ENCODE measurements at places on chromosomes 5 and 9.

DNA sequence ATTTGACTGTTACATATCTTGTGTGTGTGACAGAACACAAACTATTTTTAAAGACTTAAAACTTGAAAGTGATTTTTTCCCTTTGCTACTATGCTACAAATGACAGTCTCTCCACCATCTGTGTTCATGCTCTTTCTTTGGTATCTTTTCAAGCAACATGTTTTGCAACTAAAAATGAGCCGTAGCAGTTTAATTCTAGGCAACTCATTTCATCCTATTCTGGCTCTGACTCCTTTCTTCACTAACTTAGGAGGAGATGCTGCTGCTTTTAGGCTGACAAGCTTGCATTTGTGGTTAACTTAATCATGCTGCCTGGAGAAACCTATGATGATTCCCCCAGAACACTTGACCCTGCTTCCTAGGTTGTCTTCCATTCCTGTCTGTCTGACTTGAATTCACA lies 100.6 kb downstream of the HACD4 start:
- DNase-seq, result no peak

- no peak for DNase-seq
Observed at GRCh38 chr9:1916655-1917054, 98.5 kb upstream of the SMARCA2 start.

- no peak for DNase-seq
Observed at GRCh38 chr5:35248843-35249780, 18.8 kb upstream of the PRLR start.

GRCh38 chr5:40841068-40841805 lies at the start of gene CARD6:
TSS of gene CARD6 (plus strand) at chr5:40841367. CDS start at chr5:40841383, 16 bp downstream.
- no peak for DNase-seq

DNA sequence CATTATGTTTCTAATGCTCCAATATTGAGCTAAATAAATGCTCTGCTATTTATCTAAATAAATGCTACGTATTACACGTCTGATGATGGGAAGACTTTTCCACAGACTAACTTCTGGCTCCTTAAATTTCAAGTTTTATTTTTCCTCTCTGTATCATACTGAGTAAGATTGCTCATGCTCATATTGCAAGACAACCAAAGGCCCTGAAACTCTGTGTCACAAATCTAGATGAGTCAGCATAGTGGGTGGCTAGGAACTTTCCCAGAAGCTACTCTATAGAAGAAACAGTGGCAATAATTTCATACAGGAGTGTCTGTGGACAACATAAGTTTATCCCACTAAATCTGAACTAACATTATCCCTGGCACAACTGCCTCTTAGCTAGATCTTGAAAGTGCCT lies 53.0 kb upstream of the RFX3 start:
- no peak for DNase-seq
